Foreskin keratinocyte (primary cell): ENCODE measurements at places on chromosomes 12 and 14. TPM values are rescaled to one million over a fixed set of nuclear protein-coding genes. Genes with fewer than 3 reads are reported as not detected.

DNA sequence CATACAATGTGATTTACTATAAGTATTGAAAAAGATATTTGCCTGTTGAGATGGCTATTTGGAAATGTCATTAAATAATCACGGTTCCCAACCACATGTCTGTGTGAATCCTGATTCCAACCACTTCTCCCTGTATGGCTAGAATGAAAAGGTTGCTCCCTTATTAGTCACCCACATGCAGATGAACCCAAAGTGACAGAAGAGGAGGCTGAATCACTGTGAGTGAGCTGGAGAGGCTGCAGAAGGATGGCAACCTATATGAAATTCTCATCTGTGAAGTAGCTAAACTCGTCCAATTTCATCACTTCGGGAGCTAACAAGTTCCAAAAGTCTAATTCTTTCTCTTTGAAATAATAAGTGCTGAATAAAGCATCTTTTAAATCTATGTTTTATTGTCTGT is 300.5 kb downstream of the PRKD1 start:
- peak; percentile 18 for DNase-seq

DNA sequence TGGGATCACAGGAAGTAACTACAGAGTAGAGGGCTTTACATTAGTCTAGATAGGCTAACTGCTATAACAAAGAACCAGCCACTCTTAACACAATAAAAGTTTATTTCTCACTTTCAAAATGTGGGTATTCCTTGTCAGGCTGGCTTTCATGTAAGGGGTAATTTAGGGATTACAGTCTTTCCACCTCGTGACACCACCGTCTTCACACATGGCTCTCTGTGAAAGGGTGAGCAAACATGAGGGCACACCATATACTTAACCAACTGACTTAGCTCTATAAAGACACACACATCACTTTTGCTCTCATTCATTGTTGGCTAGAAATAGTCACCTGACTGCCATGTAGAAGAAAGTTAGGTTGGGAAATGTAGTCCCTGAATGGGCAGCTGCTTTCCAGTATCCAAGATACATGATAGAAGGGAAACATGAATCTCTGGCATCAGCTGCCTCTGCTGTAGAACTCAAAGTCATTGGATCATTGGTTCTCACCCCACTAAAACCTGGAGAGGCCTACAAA is 66.1 kb upstream of the CRY1 start:
- no peak for DNase-seq

- DNase-seq: no peak
These were observed 11.5 kb downstream of the SYNDIG1L start for GRCh38 chr14:74414403-74415114.

SIX1 gene
- not detected in 2 replicates for total RNA-seq

PPP1R36 gene
- total RNA-seq: 0.88 and 0.99 TPM in 2 replicates

- no peak for DNase-seq
These were observed 270.3 kb downstream of the CCDC91 start for GRCh38 chr12:28460420-28461130.

METTL25 gene
- 3.5 and 4.1 TPM in 2 replicates for total RNA-seq

DNA sequence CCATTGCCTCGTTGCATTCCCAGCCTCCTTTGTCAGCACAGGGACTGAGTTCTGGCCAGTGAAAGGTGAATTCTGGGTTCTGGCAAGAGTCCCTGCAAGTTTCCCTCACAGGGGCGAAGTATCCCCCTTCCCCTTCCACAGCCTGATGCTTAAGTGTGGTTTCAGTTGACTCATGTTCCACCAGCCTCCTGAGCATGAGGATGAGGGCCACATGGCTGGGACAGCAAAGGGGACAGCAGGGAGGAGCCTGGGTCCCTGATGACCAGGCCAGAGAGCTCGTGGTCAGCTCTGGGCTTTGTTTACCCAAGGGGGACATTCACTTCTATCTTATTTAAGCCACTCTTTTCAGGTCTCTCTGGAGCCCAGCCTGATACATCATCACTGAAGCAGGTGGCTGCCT is 36.5 kb downstream of the CACNA2D4 start:
- DNase-seq: no peak

- no peak for DNase-seq
These were observed 127.4 kb downstream of the RASSF9 start for GRCh38 chr12:85708775-85709174.

GRCh38 chr12:74732826-74733225 is 195.2 kb downstream of the ATXN7L3B start:
- DNase-seq: no peak

GRCh38 chr12:46391630-46392029 is 19.1 kb upstream of the SLC38A2 start:
- no peak for DNase-seq

CEP128 gene
- 12.4 and 14.8 TPM in 2 replicates for total RNA-seq

ZC3H14 gene
- 69.2 and 70.2 TPM in 2 replicates for total RNA-seq

GRCh38 chr14:22932146-22932545 is 3.0 kb upstream of the PRMT5 start:
- no peak for DNase-seq

RTN1 gene
- not detected in 2 replicates for total RNA-seq

DNA sequence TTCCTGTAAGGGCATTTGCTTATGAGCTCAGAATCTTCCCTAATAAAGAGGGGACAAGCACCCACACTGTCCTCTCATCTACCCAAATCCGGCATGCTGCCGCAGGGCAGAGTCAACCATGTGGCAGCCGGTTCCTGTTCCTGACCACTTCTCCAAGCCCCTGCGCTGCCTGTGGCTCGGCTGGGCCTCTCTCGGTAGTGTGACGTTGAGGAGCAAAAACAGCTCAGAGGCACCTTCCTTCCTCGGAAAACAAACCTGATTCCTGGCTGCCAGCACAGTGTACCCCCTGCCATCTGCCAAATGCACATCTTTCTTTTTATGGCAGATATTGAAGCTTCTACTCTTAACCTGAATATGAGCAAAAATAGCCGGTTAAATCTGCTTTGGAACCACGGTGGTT is 50.5 kb downstream of the CFAP251 start:
- DNase-seq: no peak

SLC25A47 gene
- total RNA-seq: not detected in 2 replicates

KRT6C gene
- total RNA-seq: 4.5 and 7.6 TPM in 2 replicates

DNA sequence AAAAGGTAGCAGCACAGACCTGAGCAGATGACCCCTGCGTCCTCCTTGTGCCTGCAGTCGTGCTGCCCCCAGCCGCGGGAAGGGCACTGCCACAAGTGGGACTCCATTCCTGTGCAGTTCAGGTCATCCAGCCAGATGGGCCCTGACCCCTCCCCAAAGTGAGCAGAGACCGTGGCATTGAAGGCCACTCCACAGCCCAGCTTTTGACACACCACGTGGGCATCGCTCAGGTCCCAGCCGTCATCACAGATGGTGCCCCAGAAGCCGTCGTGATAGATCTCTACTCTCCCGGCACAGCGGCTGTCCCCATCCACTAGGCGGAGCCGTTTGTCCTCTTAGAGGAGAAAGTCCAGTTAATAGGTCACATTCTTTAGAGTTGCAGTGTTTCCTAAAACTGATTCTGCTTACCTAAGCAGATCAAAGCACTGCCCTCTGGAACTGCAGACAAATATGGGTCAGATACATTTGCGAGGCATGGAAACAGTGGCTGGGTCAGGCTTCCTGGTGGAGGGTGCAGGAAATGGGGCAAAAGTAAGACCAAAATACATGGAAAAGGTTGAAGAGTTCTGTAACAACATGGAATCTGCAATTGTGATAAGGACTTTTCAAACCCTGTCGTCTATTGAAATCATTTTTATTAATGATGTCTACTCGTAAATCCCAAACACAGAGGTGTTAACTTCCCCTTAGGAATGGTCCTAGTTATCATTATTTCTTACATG is 69.4 kb downstream of the CD163L1 start:
- no peak for DNase-seq

- no peak for DNase-seq
These were observed 877.6 kb upstream of the SEL1L start for GRCh38 chr14:82411298-82411697.

DNA sequence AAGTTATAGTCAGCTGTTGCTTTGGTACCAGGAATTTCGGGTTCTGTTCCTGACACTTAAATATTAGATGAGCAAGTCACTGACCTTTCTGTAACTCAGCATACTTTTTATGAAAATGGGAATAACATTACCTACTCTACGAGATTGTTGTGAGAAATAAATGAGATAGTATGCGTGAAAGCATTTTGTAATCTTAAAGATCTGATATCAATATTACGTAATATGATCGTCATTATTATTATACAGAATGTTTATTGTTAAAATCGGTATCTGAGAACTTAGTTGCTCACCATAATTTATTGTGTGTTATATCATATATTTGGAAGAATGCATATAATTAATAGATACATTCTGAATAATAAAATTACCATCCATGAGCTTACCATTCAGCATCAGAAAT is 6.1 kb upstream of the NECAP1 start:
- no peak for DNase-seq

DNA sequence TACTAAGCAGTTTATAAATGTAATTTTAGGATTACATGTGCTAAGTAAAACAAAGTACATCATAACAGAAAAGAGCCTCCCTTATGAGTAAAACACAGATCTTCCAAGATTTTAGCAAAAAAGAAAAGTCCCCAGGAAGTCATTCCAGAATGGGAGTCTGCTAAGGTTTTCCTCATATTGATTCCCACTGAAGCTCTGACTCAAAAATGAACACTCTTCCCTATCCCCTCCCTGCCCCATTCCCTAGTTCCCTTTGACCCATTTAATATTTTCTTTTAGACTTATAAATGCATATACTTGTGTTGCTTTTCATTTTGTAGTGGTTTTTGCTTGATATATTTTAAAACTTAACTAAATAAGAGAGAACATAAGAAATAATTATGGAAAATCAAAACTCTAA is 40.1 kb downstream of the PTGER2 start:
- DNase-seq: no peak

GRCh38 chr12:75986001-75986746 is 45.4 kb downstream of the PHLDA1 start:
- DNase-seq: no peak

GPRC5D gene
- not detected in 2 replicates for total RNA-seq

DACT1 gene
- 0.07 and 0.20 TPM in 2 replicates for total RNA-seq

KRT75 gene
- 4.7 and 7.5 TPM in 2 replicates for total RNA-seq

HVCN1 gene
- total RNA-seq: 2.3 and 2.6 TPM in 2 replicates

- no peak for DNase-seq
These were observed 40.3 kb downstream of the KTN1 start for GRCh38 chr14:55620277-55620676.

GRCh38 chr12:103177639-103178255 is 220.3 kb downstream of the ASCL1 start:
- DNase-seq: no peak

- DNase-seq: no peak
These were observed 21.3 kb upstream of the SNRPF start for GRCh38 chr12:95837240-95838038.

PLEKHG7 gene
- total RNA-seq: not detected in 2 replicates

DNA sequence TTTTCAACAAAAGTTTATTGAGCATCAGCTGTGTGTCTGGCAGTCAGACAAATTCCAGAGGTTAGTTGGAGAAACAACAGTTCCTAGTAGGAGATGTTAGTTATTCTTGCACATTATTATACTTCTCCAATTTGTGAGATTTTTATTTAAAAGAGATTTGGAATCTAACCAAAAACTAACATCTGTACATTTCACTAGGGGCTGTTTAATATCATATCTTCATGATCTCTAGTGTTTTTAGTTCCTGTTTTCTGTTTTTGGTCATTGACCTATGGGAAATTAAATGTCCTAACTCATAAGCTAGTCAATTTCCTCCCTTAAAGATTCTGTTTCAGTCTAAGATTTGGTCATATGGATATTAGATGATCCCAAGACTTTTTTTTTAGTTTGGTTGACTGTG is 34.1 kb upstream of the KLHDC2 start:
- DNase-seq: no peak

- no peak for DNase-seq
These were observed 17.8 kb downstream of the GUCY2C start for GRCh38 chr12:14678547-14679150.

- peak; percentile 50 for DNase-seq
These were observed 45.6 kb downstream of the STAB2 start for GRCh38 chr12:103632554-103633216.

DCN gene
- total RNA-seq: 0.18 and 0.48 TPM in 2 replicates

- DNase-seq: no peak
These were observed 227.1 kb downstream of the C12orf50 start for GRCh38 chr12:87801860-87802720.

DNA sequence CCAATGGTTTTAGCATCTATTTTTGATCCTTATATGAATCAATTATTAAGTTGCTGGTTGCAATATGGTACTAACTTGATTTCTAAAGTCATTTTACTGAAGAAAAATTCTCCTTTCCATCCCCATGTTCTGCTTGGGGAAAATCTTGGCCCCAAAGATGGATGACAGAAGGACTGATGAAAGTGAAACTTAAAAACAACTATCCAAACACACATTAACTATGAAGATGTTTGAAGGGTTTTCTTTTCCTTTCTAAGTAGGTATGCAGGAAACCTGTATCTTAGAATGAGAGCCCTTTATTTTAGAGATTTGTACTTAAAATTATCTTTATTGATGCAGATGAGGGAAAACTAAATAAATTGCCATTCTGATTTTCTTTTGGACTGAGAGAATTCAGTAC is 5.9 kb downstream of the C12orf71 start:
- DNase-seq: no peak

BICDL1 gene
- total RNA-seq: 6.4 and 7.0 TPM in 2 replicates

IRAK4 gene
- total RNA-seq: 10.8 and 11.2 TPM in 2 replicates
